ENCODE measurements at places on chromosomes 13 and 19.

GRCh38 chr13:41606646-41607045, 149.3 kb downstream of the RGCC start:
- no peak for DNase-seq

DNA sequence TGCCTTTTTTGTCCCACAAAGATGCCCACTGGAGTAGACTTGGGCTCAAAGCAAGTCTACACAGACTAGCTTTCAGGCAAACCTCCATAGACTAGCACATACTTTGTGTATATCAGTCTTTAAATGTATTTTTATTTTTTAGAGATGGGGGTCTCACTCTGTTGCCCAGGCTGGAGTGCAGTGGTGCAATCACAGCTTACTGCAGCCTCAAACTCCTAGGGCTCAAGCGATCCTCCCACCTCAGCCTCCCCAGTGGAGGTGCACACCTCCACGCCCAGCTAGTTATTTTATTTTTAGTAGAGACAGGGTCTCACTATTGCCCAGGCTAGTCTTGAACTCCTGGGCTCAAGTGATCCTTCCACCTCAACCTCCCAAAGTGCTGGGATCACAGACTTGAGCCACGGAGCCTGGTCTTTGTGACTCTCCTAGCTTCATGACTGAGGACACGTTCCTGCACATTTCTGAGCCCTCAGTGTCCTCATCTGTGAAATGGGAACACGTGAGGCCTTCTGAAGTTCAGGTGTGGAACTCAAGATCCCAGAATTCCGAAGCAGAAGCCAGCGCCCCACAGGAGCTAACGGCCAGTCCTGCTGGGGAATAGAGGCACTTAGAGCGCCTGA, 5.1 kb upstream of the TPM4 start:
- DNase-seq = no peak

- DNase-seq = peak; percentile 99
These were observed 720 bp upstream of the HNRNPL start for GRCh38 chr19:38850436-38850975.

- DNase-seq = no peak
These were observed 2.4 kb upstream of the SIX5 start for GRCh38 chr19:45771311-45771933.

DNA sequence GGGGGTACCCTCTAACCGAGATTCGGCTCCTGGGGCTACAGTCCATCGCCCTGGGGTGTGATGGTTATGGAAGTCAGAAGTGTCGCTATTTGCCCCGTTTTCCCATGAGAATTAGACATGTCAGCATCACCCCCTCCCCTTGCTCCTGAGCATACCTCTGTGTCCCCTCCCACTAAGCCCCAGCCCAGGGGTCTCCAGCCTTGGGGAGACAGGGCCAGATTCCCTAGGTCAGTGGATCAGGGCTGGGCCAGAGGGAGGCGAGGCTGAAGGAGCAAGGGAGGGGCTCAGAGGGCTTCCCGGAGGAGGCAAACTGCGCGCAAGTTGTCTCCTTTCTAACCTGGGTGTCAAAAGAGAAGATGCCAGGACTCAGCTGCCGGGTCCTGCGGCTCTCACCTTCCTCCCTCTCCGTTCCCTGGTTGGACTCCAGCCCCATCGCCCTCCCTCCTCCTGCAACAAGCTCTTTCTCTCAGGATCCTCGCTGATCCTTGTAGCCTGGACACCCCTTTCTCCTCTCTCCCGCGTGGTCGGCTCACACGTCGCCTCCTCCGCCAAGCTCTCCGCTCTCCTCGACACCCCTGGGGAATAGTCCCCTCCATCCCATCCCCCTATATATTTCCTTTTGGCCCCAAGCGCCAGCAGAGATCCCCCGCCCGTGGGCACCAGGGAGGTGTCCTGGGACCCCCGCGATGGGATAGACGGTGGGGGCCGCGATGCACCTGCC, 459 bp upstream of the TMEM59L start:
- peak; percentile 52 for DNase-seq

DNA sequence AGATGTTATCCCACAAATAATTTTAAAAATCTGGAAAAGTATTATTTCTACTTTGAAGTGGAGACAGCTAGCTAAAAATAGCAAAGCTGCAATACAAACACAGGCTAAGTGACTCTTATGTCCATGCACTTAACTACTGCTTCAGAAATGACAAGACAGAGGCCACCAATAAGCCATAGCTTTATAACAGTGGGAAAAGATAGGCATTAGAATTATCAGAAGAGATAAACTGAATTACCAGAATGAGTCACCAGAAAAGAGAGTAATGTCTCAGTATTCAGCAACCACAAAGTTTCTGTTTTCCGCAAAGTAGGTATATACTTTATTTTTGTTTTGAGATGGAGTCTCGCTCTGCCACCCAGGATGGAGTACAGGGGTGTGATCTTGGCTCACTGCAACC, 17.1 kb downstream of the CLN5 start:
- no peak for DNase-seq

DNA sequence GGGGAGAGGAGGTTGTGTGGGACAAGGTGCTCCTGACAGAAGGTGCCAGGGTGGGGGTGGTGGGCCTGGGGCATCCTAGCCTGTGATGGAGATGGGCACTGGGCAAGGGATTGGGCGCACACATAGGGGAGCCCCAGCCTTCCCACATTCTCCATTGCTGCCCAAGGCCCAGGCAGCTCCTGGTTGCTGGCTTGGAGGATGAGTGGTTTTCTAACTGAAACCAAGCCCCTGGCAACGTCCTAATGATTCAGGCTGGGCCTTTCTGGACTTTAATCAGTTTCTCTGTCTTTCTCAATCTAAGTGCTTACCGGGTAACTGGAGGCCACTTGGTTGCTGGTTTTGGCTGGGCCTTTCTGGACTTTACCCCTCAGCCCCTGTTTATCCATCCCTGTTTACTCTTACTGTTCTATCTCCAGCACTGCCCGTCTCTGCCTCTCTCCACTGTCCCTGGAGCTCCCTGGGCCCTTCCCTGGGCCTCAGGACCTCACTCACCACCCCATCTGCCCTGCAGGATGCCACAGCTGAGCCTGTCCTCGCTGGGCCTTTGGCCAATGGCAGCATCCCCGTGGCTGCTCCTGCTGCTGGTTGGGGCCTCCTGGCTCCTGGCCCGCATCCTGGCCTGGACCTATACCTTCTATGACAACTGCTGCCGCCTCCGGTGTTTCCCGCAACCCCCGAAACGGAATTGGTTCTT, 354 bp downstream of the CYP4F3 start:
- DNase-seq = no peak
